Psoas muscle (tissue), 8 donors: ENCODE measurements at places on chromosomes 2 and 18.

DNA sequence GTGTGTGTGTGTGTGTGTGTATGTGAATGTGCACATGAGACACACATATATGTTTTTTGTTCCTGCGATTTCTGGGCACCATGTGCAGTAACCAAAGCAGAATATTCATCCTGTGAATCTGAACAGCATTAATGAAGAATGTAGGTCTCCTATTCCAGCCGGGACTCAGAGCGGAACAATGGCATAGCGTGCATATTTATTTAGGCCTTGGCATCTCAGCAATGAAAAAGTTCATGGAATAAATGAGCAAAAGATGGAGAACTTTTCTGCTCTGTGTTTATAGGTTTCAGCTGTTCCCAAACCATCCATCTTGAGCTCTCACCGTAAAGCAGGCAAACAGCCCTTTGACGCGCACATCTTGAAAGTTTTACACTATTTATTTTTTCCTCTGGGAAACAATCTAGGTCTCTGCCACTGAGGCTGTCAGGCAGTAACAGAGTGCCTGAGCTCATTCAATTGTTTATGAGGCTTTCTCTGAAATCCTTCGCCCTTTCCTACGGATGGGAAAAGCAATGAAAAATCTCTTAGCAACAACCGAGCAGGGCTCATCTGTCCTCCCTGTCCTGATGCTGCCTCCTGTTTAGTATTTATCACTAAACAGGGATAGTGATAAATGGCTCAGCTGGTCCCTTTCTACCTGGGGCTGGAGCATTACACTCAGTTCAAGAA, 146.2 kb upstream of the MSH6 start:
- H3K27me3 ChIP-seq: no peaks in the 10 kb centered on the region
- H3K4me1 ChIP-seq: no peaks in the 10 kb centered on the region
- no peak for DNase-seq
- no peak overlapping the region for H3K27ac ChIP-seq

GRCh38 chr2:158578703-158579330, 122.1 kb downstream of the PKP4 start:
- no peaks in the 10 kb centered on the region for H3K4me1 ChIP-seq
- DNase-seq: no peak
- no peaks in the 10 kb centered on the region for H3K27me3 ChIP-seq
- H3K36me3 ChIP-seq: no peaks in the 10 kb centered on the region

GRCh38 chr18:76927223-76927725, 104.9 kb downstream of the ZNF236 start:
- no peak overlapping the region for H3K4me3 ChIP-seq
- H3K4me1 ChIP-seq: peaks cover 14% of the 10 kb centered on the region
- DNase-seq: no peak
- peak overlapping the region; percentile 46 for H3K27ac ChIP-seq

DNA sequence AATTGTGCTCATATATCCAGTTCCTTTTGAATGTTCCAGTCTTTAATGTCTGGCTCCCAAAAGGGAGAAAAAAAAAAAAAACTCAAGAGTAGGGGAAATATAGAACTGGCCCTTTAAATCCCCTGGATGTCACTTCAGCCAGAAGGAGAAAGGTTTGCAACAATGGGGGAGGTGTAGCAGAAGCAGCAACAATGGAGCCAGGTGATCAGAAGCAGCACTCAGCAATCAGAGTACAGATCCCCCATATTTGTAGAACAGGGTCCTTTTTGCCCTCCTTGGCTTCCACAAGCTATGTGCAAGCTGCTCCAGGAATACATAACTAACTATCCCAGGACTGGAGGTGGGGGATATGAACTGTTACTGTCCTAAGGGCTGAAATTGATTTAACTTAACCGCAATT, 25.8 kb upstream of the ZNF397 start:
- H3K4me1 ChIP-seq: no peaks in the 10 kb centered on the region
- H3K27ac ChIP-seq: no peak overlapping the region
- H3K27me3 ChIP-seq: no peaks in the 10 kb centered on the region
- no peak overlapping the region for H3K4me3 ChIP-seq
- H3K36me3 ChIP-seq: no peaks in the 10 kb centered on the region
- no peak for DNase-seq

DNA sequence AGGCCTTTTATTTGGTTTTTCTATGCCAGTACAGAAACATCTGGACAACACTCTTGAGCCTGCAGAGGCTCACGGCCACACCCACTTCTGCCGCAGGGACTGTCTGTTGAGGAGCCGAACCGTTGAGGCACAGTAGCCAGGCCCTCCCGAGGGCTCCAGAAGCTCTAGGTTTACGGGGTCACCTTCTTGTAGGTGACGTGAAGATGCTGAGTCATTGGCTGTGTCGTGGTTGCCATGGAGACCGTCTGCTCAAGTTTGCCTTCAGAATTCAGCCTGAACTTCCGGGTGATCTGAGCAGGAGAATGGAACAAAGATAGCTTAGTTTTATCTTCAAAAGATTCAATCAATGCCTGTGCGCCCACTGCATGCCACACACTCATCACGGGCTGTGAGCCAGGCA, 25.9 kb downstream of the BOK start:
- no peak overlapping the region for H3K4me3 ChIP-seq
- H3K36me3 ChIP-seq: peaks cover 44% of the 10 kb centered on the region
- no peaks in the 10 kb centered on the region for H3K27me3 ChIP-seq

- no peaks in the 10 kb centered on the region for H3K4me1 ChIP-seq
- H3K4me3 ChIP-seq: no peak overlapping the region
- no peaks in the 10 kb centered on the region for H3K36me3 ChIP-seq
- H3K27me3 ChIP-seq: no peaks in the 10 kb centered on the region
- DNase-seq: no peak
Measured at GRCh38 chr2:17962876-17963275, 84.4 kb downstream of the KCNS3 start.

- H3K4me1 ChIP-seq: no peaks in the 10 kb centered on the region
- H3K36me3 ChIP-seq: no peaks in the 10 kb centered on the region
- no peak overlapping the region for H3K27ac ChIP-seq
- no peak overlapping the region for H3K4me3 ChIP-seq
Measured at GRCh38 chr2:12273111-12273510, 443.6 kb upstream of the TRIB2 start.
